Mammary epithelial cell (primary cell): ENCODE measurements at places on chromosomes 7 and 10.

DNA sequence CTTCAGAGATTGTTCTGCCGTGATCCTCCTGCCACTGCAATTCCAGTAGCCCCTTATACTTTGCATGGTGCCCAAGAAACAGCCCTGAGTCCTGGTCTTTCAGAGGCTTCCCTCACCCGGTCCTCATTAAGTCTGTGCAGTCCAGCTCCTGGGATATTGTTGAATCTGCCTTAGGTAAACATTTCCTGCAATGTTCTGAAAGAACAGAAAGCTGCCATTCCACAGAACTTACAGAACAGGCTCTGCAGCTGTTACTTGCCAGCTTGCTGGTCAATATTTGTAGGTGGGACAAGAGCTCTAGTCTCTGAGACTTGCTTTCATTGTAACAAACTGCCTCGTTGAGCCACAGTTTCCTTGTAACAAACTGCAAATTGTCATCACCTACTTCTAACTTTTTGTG is 115.0 kb upstream of the KIF5B start:
- DNase-seq, result no peak

DNA sequence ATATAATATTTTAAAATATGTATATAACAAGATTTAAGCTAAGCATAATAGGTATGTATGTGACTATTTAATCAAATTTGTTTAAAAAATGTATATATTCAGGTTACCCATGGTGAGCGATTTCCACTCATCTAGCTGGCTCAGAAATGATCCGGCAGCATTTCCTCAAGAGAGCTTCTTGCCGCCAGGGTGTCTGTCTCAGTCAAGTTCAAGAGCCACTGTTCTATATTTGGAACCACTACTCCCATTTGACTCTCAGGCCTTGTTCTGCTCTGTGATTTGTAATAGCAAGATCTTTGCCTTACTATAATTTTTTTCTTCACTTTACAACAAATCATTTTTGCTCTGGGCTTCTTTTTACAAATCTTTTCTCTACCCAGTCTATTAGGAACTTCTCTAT is 48.7 kb upstream of the CNTNAP2 start:
- no peak for DNase-seq

GRCh38 chr7:53191836-53192443 is 156.5 kb downstream of the POM121L12 start:
- no peak for DNase-seq

GRCh38 chr7:18753972-18754610 is 258.5 kb downstream of the HDAC9 start:
- peak; percentile 43 for DNase-seq

DNA sequence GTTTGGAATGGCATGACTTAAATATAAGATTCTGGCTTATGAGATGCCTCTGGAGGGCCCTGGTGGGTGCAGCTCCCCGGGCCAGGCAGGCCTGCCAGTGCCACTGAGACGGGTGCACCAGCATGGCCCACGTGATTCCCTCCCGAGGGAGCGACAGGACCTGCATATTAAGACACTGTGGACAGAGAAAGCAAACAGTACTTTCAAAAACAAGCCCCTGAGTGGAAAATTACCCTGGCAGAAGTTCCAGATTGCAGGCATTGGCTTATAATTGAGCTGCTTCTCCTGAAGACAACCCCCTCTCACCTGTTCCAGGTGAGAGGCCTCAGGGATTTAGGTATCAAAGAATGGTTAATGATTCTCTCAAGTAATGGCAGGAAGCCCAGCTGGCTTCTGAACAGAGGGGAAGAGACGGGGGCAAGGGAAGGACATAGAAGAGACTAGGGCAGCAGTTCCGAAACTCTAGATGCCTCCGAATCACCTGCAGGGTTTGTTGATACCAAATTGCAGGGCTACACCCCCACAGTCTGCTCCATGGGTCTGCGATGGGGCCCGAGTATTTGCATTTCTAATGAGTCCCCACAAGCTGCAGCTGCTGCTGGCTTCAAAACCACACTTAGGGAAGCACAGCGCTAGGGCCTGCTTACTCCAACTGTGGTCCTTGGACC is 66.0 kb upstream of the DOCK1 start:
- DNase-seq, result no peak

DNA sequence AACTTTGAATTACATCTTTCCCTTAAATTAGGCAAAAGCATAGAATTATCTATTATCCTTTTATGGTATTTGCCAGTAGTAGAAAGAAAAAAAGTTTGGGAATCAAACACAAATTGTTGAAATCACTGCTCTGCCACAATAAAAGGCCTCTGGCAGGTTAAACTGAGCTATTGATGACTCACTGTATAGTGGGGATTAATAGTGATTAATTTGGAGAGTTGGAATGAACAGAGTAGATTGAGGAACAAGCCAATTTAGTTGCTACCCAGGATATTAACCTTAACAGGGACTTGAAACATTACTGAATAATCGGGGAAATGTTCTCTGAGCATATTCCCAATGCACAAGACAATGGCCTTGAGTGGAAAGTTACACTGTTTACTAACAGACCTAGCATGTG is 33.1 kb downstream of the MASTL start:
- DNase-seq, result peak; percentile 1

DNA sequence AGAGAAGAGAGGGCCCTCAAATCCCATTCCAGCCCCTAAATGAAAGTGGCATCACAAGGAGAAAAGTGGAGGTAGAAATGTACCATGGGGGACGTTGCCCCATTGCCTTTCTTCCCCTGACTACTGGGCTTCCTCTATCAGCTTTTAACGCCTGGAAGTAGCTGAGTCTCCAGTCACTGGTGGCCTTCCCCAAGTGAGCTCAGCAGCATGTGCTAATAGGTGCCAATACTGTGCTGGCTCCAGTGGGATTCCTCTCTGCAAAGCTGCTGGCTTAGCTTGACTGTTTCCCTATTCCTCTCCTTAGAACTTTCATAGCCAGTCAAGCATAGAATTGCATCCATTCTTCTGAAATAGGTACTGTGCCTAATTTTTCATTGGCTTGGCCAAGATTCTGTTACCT is 32.6 kb downstream of the LRRC4 start:
- no peak for DNase-seq

DNA sequence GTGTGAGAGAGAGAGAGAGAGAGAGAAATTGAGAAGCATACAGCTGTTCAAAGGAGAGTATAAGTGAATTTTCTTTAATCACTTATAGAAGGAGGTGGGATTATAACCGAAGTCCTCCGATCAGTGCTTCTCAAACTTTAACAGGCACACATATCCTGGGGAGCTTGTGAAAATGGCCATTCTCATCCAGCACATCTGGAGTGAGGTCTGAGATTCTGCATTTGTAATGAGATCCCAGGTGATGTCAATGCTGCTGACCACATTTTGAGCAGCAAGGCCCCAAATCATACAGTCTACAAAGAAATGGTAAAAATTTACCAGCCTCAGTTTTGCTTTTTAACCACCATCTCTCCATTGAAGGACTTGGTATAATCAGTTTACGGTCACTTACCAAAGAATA is 219.0 kb downstream of the PTEN start:
- DNase-seq, result no peak

DNA sequence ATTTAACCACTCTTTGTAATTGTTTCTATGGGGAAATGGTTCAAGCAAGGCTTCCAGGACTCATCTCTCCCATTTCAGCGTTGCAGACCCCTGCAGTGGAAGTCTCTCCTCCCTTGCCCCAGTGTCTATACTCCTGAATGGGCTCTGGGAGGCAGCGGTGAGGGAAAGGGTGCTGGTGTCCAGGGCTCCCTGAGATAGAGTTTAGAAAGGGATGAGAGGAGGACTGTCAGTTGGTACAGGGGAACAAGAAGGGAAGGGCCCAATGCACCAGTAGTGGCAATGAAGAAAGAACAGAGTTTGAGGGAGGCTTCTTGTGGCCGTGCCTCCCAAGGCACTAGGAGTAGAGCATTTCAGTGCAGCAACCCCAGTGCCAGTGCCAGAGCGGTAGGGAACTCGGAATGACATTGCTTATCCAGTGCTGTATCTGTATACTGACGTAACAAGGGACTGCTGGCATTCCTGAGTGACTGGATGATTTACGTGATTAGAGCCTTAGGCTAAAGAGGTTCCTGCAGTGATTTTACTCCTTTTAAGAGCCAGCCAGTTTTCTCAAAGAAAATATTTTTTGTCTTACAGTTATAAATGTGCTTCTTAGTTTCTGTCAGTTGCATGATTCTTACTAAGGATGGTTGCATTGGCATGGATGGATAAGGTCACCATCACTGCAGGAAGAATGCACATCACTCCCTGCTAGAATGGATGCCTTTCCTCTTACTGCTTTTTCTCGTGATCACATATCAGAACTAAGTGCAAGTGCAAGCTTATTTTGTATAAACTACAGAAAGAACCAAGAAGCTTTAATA is 28.0 kb downstream of the PRPF18 start:
- peak; percentile 64 for DNase-seq

- no peak for DNase-seq
These were observed 46.5 kb upstream of the PFKP start for GRCh38 chr10:3020881-3021280.

DNA sequence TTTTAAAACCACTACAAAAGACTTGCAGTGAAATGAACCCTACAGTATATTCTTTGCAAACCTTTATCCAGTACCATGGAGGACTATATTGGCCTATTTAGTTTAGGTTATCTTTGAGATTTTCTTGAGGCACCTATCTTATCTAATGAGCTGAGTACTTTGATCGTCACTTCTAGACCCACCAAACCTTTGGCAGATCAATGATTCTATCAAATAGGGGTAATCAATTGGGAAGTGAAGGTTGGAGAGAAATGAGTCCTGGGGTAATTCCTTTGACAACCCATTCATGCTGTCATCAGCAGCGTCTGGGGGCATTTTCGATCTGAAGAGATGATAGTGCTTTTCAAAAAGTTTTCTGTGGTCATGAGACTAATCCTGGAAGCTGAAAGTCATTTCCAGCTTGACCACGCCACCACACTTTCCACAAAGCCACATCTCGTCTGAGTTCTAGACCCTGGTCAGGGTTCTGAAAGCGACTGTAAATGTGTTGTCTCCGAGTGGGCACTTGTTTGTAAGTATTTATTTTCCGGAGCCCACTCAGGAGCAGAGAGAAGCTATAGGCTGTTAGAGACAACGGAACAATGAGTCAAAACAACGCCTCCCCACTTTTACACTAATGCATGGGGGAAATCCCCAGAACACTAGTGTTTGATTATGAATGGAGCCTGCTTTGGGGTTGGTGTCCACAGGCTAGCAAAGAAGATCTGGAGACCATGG is 4.8 kb downstream of the EGR2 start:
- no peak for DNase-seq

DNA sequence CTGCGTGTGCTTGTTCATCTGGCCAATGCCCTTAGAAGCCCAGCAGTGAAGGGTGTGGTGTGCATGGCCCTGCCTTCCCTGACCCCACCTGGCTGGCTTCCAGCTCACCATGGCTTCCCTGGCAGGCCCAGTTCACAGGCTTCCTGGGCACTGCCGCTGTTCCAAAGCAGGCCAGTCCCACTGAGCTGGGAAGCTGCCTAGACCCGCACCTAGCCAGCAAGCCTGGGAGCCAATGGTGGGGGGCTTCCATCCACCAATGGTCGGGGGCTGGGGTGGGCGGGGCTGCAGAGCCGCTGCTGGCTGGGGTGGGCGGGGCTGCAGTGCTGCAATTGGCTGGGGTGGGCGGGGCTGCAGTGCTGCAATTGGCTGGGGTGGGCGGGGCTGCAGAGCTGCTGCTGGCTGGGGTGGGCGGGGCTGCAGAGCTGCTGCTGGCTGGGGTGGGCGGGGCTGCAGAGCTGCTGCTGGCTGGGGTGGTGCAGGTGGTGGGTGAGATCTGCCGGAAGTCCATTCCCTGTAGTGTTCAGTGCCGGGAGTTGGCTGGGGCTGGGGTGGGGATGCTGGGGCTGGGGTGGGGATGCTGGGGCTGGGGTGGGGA is 12.4 kb downstream of the CALY start:
- DNase-seq, result no peak

DNA sequence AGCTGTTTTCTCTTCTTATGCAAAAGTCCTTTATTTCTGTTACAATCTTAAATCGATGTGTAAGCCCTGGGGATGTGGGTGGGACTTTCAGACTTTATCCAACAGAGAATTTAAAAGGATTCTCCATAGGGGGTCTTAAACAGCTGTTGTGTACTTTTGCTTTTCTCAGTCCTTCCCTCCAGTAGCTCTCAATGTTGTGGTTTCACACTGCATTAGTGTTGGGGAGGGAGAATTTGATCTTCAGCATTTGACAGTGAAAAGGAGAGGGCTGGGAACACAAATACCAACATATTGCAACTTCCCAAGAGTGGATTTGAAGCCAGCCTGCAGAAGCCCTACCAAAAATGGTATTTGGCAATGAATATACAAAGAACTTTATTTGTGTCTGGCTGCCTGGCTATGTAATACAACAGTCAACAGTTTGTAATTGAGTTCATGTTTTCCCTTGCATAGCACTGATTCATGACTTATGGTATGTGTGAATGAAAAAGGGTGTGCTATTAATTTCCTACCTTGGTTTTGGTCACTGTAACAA is 80.1 kb upstream of the CAPZA2 start:
- DNase-seq, result peak; percentile 88

- DNase-seq, result no peak
These were observed 111.2 kb downstream of the RALA start for GRCh38 chr7:39734633-39735004.

GRCh38 chr7:117119192-117119924 is 166.1 kb downstream of the ST7 start:
- DNase-seq, result peak; percentile 57

DNA sequence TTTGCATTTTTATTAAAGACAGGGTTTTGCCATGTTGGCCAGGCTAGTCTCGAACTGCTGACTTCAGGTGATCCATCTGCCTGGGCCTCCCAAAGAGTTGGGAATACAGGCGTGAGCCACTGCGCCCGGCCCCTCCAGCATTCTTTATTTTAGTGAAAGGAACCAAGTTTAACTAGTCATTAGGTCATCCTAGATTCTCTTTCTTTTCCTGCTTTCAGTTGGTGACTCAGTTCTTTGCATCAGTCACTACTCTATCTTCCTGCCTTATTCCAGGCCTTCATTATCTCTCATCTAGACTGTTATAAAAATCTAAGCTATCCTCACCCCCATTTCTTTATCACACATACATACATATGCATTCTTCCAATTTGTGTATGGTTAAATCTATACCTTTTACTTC is 63.7 kb downstream of the PRSS58 start:
- no peak for DNase-seq

DNA sequence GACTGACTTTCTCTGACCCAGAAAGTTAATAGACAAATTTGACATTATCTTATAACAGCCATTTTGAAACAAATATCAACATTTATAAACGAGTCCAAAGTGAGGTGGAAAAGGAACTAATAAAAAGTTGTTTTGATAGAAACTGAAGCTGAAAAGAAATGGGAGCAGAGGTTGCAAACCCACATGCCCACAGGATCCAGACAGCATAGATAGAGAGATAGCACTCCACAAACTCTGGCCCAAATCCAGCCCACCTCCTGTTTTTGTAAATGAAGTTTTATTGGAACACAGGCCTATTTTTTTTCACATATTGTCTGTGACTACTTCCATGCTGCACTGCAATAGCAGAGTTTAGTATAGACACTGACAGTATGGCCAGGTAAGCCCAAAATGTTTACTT is 171.9 kb downstream of the PRKG1 start:
- DNase-seq, result no peak

GRCh38 chr10:100744987-100745881 is at the start of gene PAX2:
PAX2 (plus strand) TSS chr10:100745582; CDS start chr10:100746261, 679 bp downstream.
- no peak for DNase-seq
